ENCODE measurements at places on chromosomes 11 and 22.

DNA sequence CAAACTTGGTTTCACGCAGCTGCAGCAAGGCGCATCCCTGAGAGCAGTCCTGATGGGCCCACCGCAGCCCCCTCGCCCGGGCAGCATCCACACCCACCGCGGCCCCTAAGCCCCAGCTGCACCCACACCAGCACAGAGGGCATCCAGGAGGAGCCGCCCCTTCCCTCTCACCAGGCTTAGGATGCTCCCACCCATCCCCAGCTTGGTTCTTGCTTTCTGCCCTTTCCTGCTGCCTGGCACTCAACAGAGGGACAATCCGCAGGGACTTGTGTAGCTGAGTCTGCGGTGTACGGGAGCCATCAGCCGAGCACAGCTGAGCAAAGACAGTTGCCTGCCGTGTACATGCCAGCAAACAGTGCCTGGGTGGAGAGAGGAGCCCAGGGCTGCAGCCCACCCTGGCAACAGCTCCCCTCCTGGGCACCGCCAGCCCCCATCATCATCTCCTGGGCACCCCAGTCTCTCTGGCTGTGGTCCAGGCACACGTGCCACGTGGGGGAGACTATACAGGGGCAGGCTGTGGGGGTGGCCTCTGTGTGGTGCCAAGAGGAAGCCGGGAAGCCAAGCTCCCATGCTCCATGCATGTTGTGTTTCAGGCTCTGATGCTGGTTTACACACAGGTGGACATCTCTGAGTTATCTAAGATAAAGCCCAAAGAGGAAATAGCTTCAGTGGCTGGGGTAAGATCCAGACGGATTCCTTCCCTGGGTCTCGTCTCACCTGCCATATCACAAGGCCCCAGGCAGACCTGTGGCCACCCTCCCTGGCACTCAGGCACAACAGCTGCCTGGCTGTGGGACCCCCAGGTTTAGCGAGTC is 36.0 kb upstream of the GNB1L start:
- no peak for DNase-seq

DNA sequence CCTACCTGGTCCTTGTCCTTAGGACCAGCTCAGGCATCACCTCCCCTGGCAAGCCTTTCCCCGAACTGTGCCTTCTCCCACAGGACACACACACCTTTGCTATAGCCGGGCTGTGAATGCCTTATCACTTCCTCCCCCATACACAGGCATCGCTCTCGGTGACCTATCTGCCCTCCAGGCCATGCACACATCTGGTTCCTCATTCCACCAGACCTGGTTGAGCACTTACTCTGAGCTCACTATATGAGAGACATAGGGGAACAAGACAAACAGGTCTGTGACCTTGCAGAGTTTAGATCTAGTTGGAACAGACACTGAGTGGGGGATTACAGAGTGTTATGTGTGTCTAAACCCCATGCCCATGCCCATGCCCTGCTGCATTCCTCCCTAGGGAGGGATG is 3.1 kb upstream of the BCR start:
- DNase-seq, result no peak

DNA sequence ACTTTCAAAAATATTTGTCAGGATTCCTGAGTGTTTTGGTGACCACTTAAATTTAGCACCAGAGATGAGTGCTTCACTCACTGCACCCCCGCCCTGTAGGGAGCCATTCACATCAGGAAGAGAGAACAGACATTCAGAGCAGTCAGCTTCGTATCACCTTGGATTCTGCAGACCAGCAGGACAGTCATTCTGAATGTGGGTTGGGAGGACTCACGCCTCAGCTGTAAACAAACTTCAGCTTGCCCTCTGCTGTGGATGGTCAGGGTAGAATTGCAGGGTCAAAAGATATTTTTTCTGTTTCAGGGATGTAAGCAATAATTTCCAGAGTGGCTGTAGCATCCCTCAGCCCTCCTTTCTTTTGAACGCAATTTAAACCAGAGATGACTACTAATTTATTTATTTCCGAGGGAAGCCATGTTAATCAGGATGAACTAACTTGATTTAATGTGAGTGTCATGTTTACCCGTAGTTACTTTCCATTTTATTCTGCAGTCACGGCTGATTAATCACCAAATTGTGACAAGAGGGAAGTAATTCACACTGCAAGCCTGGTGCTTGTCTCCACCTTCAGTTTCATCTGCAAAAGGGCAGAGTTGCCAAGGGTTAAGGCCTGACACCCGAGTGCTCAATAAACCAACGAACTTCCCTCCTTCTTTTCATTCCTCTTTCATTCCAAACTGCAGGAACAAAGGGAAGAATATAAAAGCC is 174.2 kb upstream of the DDI1 start:
- no peak for DNase-seq

GRCh38 chr11:7574491-7575130 is 60.8 kb downstream of the PPFIBP2 start:
- no peak for DNase-seq
